NCI-H1694 (cell line): ENCODE measurements at places on chromosomes 11 and 22.

GRCh38 chr22:21766691-21767462 lies 31.3 kb upstream of the YPEL1 start:
- no peak for DNase-seq

GRCh38 chr22:44932493-44932892 lies 77.3 kb downstream of the PHF21B start:
- DNase-seq: no peak

GRCh38 chr11:124644426-124645280 lies 22.0 kb downstream of the TBRG1 start:
- peak; percentile 20 for DNase-seq

DNA sequence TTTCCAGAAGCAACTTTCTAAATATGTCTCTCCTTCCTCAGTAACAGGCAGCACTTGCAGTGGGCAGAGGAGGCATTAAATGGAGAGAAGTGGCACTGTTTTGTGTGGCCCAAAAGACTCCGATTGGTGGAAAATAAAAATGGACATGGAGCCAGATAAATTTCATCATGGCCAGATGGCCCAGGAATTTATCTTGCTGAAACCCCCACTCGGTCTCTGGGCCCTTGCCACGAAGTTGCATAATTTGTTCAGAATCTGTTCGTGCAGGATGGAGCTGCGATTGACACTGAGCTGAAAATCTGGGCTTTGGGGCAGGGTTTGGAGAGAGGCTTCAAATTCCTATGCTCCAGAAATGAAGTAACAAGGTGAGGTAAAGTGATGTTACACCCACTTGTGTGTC lies 65.5 kb downstream of the C11orf91 start:
- no peak for DNase-seq

DNA sequence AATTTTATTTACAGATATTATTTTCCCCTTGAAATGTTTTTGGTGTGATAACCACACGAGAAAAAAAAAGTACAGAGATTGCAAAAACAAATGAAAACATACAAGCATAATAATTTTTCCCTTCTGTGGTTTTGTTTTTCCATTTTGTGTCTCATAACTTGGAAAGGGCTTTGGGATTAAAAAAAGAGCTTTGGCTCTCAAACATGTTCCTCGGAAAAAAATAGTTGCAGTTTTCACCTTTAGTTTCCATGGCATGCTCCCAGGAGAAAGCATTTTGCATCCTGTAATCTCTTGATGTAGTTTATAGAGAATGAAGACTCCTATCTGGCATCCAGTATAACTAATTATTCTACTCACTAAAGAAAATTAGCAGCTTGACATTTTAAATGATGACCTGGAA lies 362.1 kb upstream of the PDGFD start:
- no peak for DNase-seq

DNA sequence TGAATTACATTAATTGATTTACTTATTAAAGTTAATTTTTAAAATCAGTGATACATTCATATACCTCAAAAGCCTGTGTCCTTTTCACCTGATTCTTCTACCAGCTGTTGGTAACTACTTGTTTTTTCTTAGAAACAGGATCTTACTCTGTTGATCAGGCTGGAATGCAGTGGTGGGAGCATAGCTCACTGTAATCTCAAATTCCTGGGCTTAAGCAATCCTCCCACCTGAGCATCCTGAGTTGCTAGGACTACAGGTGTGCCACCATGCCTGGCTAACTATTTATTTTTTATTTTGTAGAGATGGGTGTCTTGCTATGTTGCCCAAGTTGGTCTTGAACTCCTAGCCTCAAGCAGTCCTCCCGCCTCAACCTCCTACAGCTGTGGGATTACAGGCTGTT lies 4.7 kb downstream of the TRIM44 start:
- DNase-seq: no peak

DNA sequence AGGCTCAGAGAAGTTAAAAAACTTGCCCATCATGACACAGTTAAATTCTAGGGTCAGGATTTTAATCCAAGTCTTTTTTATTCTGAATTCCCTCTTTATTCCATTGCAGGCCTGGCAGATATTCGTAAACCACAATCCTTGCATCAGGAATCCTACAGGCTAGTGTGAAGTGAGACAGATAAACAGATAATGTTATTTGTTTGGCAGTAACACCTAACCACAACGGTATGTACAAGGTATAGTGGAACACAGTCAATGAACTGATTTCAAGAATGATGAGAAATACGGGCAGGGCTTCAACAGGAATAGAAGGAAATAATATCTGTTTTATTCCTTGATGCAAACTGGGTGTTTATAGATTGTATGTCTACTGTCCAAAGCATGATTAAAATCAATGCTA lies 32.0 kb upstream of the NARS2 start:
- DNase-seq: no peak

- no peak for DNase-seq
These were observed 843 bp downstream of the OR51T1 start for GRCh38 chr11:4882543-4882942.

GRCh38 chr11:2519862-2520735 lies 75.3 kb downstream of the KCNQ1 start:
- DNase-seq: no peak

GRCh38 chr11:74325649-74326645 lies 14.5 kb upstream of the P4HA3 start:
- peak; percentile 92 for DNase-seq

DNA sequence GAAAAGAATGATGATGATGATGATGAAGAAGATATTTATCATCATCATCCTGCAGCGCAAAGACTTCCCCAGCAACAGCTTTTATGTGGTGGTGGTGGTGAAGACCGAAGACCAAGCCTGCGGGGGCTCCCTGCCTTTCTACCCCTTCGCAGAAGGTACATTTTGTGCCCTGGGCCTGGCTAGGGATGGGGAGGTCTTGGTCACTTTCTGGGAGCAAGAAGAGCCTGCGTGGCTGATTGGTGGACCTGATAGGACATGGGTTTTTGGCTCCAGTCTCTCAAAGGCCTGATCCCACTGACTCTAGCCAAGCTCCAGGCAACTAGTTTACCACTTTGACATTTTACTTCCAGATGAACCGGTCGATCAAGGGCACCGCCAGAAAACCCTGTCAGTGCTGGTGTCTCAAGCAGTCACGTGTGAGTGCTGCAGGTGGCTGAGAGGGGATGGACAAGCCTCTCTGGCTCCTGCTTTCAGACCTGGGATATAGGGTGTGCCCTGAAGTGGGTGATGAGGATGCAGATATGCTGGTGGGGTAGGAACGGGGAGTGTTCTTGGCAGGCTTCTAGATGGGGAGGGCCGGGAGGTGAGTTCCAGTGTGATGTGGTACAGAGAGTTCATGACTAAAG lies 5.3 kb downstream of the SIDT2 start:
- DNase-seq: no peak

GRCh38 chr11:130653838-130654636 lies 205.6 kb downstream of the ADAMTS15 start:
- DNase-seq: peak; percentile 50

DNA sequence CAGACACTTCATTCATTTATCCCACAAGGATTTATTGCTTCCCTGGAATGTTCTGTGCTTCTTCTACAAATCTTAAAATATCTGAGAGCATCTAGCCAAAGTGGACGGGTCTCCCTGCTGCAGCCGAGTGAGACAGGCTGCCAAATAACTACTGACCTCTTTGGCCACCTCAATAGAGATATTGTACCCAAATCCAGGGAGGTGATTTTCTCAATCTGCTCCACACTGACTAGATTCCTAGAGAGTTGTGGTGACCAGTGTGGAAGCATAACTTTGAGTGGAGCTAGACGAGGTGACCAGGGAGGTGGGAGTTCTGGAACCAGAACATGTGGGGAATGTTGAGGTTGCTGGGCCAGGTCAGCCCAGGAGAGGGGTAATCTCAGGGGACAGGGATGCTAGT lies 77.5 kb downstream of the THAP12 start:
- DNase-seq: no peak

- no peak for DNase-seq
These were observed 37.6 kb downstream of the TRMU start for GRCh38 chr22:46373159-46373558.

DNA sequence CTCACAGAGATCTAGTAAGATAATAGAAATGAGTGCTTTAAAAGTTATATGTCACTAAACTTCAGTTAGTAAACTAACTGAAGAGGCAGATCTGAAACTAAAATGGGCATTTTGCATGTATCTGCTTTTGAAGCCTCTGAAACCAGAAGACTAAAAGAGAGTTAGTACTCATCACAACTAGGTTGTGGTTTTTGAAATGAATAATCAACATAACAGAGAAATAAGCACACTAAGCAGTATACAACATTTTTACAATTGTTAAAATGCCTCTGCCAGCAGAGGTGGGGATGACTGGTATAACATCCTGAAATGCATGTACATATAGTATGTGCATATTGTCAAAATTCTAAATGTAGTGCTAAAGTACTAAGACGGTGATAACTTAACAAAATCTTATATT lies 564.5 kb downstream of the DLG2 start:
- DNase-seq: no peak

GRCh38 chr11:82792319-82792718 lies 58.7 kb upstream of the FAM181B start:
- no peak for DNase-seq

DNA sequence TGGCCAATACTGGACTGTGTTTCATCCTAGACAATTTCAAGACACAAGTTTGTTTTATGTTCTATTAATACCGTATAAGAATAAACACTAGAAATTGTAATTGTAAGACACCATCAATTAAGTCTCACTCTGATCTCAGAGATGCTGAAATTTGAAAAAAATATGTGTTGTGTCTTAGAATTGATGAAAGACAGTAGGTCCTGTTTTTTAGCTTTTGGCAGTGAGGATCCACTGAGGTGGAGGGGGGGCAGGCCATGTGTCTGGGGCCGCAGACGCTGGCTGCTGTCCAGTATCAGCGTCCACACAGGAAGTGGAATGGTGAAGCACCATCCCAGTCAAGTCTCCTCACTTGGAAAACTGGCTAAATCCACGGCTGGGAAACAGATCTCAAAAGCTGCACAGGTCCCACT lies 22.5 kb upstream of the ALG8 start:
- no peak for DNase-seq

GRCh38 chr11:66216911-66217310 lies 51.5 kb upstream of the RAB1B start:
- no peak for DNase-seq

DNA sequence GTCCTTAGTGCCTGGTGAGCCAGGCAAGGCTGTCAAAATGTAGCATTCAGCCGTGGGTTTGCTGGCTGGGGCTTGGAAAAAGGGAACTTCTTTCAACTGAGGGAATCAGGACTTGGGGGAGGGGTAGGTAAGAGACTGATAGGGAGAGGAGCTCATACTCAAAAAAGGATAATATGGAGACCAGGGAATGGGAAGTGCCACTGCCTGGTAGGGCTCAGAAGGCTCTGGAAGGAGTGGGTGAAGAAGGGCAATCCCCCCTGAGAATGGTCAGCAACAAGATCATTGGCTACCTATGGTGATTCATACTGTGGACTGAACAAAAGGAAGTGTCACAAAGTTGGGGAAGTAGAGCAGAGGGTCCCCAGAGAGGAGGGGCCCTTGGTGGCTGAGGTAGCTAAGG lies 1.9 kb downstream of the CNGA4 start:
- DNase-seq: no peak

DNA sequence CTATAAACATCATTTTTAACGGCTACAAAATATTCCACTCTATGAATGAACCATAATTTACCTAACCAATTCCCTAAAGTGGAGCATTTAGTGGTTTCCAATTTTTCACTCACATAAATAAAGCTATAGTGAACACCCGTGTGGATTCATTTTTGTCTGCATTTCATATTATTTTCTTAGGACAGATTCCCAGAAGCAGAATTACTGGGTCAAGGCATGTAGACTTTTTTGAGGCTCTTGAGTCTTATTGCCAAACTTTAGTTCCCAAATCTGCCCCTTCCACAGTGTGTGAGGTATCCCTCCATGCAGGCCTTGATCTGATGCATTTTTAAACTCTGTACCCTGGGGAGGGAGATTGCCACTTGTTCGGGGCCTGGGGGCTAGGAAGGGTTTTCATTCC lies 198.2 kb downstream of the TENM4 start:
- DNase-seq: no peak

- DNase-seq: no peak
These were observed 56.1 kb upstream of the VSTM5 start for GRCh38 chr11:93906486-93906885.

- DNase-seq: no peak
These were observed 1385.0 kb downstream of the TBC1D22A start for GRCh38 chr22:48147404-48147803.

DNA sequence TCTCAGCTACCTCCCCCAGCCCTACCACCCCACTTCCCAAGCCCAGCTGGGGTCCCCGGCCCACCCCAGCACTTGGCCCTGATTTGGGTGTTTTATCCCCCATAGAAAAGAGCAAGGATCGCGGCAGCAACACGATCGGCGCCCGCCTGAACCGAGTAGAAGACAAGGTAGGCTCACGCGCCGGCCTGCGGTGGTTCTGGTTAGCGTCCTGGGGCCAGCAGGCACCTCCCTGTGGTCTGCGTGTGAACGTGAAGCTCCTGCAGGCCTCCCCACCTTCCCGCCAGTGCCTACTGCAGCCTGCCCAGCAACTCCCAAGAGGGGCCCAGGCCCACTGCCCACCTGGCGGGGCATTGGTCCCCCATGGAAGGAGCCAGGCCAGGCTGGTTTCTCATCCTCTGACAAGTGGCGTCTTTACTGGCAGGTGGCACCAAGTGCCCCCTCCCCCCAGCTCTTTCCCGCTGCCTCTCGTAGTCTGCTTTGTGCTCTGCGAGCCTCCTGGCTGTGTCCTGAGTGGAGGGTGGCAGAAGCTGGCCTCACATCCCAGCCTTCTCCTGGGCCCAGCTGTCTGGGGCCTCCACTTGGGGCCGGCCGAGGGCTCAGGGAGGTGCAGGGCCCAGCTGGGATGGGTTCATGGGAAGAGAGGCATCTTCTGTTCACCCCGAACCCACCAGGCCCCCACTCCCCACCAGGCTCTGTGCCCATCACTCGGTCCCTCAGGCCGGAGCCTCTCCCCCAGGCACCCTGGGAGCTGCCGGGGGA lies 78.3 kb upstream of the KCNQ1OT1 start:
- DNase-seq: peak; percentile 29

- no peak for DNase-seq
These were observed 11.7 kb upstream of the ANKRD42 start for GRCh38 chr11:83181815-83182214.

DNA sequence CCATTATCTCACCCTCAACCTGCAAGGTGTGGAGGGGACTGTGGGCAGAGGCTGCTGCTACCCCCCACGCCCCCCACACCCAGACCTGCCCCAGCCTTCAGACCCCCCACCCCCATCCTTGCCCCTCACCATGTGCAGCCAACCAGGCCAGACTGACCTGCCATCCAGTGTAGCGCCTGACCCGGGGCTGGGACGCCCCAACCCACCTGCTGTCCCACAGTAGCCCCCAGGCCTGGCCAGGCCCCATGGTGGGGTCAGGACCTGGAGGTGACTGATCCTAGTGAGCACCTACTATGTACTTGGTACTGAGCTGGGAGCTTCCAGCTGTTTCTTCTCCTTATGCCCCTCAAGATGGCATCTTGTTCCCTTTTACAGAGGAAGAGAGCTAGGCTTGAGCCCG lies 113.1 kb downstream of the CACNA1I start:
- no peak for DNase-seq

DNA sequence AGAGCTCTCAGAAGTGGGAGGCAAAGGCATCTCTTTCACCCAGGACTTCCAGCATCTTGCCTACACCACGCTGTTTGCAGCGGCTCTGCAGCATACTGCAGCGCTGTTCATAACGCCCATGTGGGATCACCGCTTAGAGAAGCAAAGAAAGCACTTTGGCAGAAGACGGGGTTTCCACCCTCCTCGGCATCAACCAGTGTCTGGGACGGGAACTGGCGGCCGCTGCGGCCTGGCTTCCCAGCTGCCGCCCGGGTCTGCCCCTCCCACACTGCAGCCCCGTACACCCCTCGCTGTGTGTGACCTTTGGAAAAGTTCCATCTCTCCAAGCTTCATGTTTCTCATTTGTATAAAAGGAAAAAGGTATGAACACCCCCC lies 545 bp upstream of the TIRAP start:
- DNase-seq: no peak
